ENCODE measurements at places on chromosomes 1 and 21. TPM values are rescaled to one million over a fixed set of nuclear protein-coding genes. Genes with fewer than 3 reads are reported as not detected.

DNA sequence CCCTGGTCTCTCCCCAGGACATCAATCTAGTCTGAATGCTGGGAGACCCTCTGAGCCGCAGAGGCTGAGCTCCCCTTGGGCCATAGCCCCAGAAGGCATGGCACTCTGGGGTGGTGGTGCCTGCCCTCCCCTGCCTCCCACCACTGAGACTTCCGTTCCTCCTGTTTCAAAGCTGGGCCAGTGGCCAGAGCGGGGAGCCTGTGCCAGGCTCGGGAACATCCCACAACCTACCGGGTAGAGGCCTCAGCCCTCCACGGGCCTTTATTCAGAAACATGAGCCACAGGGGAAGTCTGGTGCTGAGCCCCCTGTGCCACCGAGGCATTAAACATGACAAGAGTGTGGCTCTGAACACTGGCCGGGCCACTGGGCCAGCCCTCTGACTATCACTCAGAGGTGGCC is 8.1 kb downstream of the CCDC24 start:
- H3K27me3 ChIP-seq: no peaks in the 10 kb centered on the region
- no peak overlapping the region for H3K4me3 ChIP-seq
- H3K36me3 ChIP-seq: peaks cover 6% of the 10 kb centered on the region
- H3K27ac ChIP-seq: no peak overlapping the region
- no peak for DNase-seq

The TGFB2 gene
- 45.3 TPM for total RNA-seq

DNA sequence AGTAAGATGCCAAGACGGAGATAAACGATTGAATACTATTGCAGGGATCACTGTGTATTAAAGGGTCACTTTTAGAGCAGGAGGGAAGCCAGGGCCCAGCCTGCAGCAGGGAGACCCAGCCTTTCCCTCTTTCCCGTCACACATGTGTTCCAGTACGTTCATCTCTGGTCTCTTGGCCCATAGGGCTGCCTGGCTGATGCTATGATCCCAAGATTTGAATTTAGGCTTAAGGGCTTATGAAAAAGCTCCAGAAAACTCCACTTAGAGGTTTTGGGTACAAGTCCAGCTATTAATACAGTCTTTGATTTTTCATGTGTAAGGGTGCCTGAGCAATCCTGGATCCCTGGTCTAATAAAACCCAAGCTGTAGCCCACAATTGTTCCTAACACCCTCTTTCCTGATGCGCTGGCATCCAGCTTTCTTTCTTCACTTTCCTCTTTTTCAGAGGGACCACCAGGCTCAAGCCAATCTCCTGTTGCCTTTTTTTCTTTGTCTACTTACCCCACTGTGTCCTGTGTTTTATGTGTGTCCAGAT is 359.6 kb upstream of the USP24 start:
- no peak overlapping the region for H3K27ac ChIP-seq
- no peaks in the 10 kb centered on the region for H3K36me3 ChIP-seq
- no peak for DNase-seq
- H3K27me3 ChIP-seq: peaks cover 9% of the 10 kb centered on the region

- H3K27me3 ChIP-seq: peaks cover 32% of the 10 kb centered on the region
- H3K4me3 ChIP-seq: no peak overlapping the region
- no peaks in the 10 kb centered on the region for H3K36me3 ChIP-seq
- H3K27ac ChIP-seq: no peak overlapping the region
Measured at GRCh38 chr1:50369830-50370229, 53.4 kb downstream of the DMRTA2 start.

GRCh38 chr1:190068304-190068703 is 409.4 kb downstream of the BRINP3 start:
- H3K4me1 ChIP-seq: no peaks in the 10 kb centered on the region
- no peak for DNase-seq
- no peak overlapping the region for H3K27ac ChIP-seq
- H3K27me3 ChIP-seq: peaks cover 4% of the 10 kb centered on the region
- peaks cover 2% of the 10 kb centered on the region for H3K36me3 ChIP-seq
- H3K4me3 ChIP-seq: no peak overlapping the region

The C2CD4D gene
- 0.65 TPM for total RNA-seq

DNA sequence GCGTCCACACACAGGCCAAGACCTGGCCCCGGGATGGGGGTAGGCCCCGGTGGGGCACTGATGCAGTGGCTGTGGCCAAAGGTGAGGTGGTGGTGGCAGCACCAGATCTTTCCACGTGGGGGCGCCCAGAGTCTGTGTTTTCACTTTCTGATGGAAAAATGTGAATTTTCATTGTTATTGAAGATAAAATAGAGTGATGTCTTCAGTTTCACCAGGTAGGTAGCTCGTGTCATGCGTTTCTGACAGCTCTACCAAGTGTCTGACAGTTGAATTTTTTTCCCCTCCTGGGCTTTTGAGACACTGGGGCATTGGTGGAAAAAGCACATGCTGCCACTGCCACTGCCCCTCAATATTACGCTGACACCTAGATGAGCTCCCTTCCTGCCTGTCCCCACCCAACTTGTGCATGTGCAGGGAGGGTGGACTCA is 40.0 kb upstream of the MAGOH start:
- peaks cover 2% of the 10 kb centered on the region for H3K36me3 ChIP-seq
- H3K4me3 ChIP-seq: no peak overlapping the region
- no peaks in the 10 kb centered on the region for H3K27me3 ChIP-seq
- no peaks in the 10 kb centered on the region for H3K4me1 ChIP-seq

The FAM110D gene
- 0.58 TPM for total RNA-seq

DNA sequence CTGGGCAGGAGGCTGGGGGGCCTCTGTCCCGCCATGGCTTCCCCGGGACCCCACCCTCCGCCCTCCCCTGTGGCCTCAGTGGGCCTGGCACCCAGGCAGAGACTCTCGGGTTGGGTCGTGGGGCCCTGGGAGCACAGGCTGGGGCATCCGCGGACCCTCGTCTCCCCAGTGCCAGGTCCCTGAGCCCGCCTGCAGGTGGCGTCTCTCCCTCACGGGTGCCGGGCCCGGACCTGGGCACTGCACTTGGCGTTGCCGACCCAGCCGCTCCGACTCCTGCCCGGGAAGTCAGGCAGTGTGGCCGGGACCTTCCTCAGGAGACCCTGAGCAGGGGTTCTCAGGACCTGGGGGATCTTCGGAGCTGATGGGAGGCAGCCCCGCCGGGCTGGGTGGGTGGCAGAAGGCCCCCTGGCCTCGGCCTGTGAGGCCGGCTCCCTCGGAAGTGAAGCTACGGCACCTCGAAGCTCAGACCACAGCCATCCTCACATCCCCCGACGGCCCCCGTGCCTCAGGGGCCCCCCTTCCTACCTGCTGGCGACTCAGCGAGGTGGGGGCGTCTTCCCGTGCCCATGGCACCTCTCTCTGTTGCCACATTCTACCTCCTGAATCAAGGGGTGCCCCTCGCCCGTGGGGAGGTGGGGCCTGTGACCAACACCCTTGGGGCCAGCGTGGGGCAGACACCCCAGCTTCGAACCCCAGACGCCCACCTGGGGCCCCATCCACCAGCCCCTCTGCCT is 6.4 kb upstream of the C1orf159 start:
- no peaks in the 10 kb centered on the region for H3K36me3 ChIP-seq
- peak; percentile 86 for DNase-seq
- no peak overlapping the region for H3K27ac ChIP-seq
- H3K4me3 ChIP-seq: no peak overlapping the region
- H3K4me1 ChIP-seq: peaks cover 5% of the 10 kb centered on the region

- no peak for DNase-seq
- H3K27me3 ChIP-seq: no peaks in the 10 kb centered on the region
- no peaks in the 10 kb centered on the region for H3K36me3 ChIP-seq
- peaks cover 9% of the 10 kb centered on the region for H3K4me1 ChIP-seq
- H3K27ac ChIP-seq: no peak overlapping the region
Measured at GRCh38 chr1:47821760-47822159, 175.4 kb downstream of the TRABD2B start.

DNA sequence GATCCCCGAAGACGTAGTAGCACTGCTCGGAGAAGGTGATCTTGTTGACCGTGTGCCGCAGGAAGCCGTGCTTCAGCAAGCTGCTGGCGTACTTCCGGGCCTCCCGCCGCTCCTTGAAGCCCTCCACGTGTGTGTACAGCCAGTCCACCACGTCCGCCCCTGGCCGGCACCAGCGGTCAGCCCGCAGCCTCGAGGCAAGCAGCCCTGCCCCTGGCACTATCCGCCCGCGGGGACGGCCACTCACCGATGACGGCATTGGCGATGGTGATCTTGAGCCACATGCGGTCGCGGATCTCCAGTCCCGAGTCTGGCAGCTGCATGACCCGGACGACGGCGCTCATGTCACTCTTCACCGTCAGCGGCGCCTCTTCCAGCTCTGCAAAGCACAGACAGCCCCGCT is 7.2 kb downstream of the TAS1R3 start:
- peaks cover 18% of the 10 kb centered on the region for H3K36me3 ChIP-seq
- H3K27ac ChIP-seq: no peak overlapping the region
- H3K27me3 ChIP-seq: no peaks in the 10 kb centered on the region
- H3K4me1 ChIP-seq: no peaks in the 10 kb centered on the region
- DNase-seq: no peak

The RLF gene
- 33.6 TPM for total RNA-seq

- DNase-seq: no peak
- no peak overlapping the region for H3K4me3 ChIP-seq
- H3K27me3 ChIP-seq: no peaks in the 10 kb centered on the region
- H3K4me1 ChIP-seq: peaks cover 3% of the 10 kb centered on the region
- no peak overlapping the region for H3K27ac ChIP-seq
- no peaks in the 10 kb centered on the region for H3K36me3 ChIP-seq
Measured at GRCh38 chr1:26218906-26219494, 15.0 kb upstream of the CEP85 start.

DNA sequence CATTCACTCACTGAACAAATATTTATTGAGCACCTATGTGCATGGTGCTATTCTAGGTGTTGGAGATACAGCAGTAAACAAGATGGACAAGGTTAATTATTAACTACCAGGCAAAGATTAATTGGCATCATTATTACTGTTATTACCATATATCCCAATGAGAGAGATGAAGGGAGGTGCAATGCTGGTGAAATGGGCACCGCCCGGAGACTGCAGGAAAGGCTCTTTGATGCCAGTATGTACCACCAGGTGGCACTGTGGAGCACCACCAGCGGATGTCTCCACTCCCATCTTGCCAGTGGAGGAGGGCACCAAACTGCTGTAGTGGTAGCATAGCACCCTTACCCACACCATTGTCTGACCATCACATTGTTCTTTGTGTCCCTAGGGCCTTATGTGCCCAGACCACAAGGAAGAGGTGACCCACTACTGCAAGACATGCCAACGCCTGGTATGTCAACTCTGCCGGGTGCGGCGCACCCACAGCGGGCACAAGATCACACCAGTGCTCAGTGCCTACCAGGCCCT is 3.0 kb downstream of the TRIM46 start:
- H3K27me3 ChIP-seq: peaks cover 11% of the 10 kb centered on the region
- H3K4me3 ChIP-seq: peak overlapping the region; percentile 4
- H3K27ac ChIP-seq: no peak overlapping the region

DNA sequence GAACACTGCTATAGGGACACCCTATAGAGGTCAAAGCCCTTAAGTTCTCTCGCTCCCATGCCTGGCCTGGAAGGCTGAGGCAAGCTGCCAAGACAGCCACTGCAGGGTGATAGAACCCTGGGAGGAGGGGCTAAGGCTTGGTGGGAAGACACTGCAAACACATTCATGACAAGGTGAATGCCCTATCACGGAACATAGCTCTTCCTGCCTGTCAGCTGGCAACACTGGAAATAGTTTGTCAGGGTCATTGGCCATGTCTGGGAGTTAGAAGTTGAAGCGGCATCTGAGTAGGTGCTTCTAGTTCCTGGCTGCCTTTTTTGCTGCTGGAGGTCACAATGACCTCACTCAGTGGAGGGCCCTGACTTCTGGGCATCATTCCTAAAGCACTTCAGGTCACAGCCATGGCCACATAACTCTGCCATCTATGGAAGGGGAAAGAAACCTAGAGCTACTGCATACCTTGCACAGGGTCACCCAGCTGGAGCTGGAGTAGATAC is 4.2 kb downstream of the FABP3 start:
- no peak overlapping the region for H3K4me3 ChIP-seq
- peaks cover 18% of the 10 kb centered on the region for H3K36me3 ChIP-seq
- H3K27ac ChIP-seq: no peak overlapping the region
- H3K4me1 ChIP-seq: peaks cover 18% of the 10 kb centered on the region

DNA sequence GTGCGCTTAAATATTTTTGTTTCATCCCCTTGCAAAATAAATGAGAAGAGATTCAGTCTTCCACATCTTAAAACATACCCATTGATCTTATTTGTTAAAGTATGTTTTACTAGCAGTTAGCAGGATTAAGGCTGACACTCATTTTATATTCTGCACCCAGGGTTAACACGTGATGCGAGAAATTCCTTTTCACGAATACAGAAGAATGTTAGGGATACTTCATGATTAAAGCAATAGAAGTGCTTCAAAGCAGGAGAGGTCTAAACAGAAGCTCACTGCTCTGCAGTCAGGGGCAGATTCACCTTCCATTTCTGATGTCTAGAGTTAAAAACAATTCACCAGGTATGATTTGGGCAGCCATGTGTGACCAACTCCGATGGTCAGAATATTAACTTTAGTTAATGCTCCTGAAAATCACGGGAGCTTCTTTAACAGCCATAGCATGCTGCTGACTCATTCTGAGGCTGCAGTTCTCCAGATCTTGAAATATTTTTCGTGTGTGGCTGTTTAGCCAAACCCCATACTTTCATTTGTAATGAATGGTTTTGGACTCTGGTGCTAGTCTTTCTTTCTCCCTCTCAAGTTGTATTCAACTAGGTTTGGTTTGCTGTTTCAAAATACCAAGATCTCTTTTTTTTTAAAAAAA is 19.7 kb downstream of the BCAR3 start:
- no peaks in the 10 kb centered on the region for H3K36me3 ChIP-seq
- H3K4me3 ChIP-seq: peak overlapping the region; percentile 11
- peak overlapping the region; percentile 92 for H3K27ac ChIP-seq
- H3K27me3 ChIP-seq: no peaks in the 10 kb centered on the region
- peaks cover 58% of the 10 kb centered on the region for H3K4me1 ChIP-seq

All from mesothelial cell of epicardium (in vitro differentiated cells).